ENCODE measurements at places on chromosomes 1 and 21.

GRCh38 chr21:45590726-45591618, 48.7 kb upstream of the SLC19A1 start:
- DNase-seq = no peak

- DNase-seq = no peak
These were observed 62.9 kb downstream of the GADD45A start for GRCh38 chr1:67747671-67748546.

- no peak for DNase-seq
These were observed 157.9 kb upstream of the BACE2 start for GRCh38 chr21:41010101-41010435.

GRCh38 chr1:225413708-225414375, 14.0 kb downstream of the LBR start:
- no peak for DNase-seq

GRCh38 chr1:23436520-23437354, 12.2 kb upstream of the TCEA3 start:
- DNase-seq = peak; percentile 19

GRCh38 chr1:198933515-198934222, 294.8 kb downstream of the PTPRC start:
- no peak for DNase-seq

DNA sequence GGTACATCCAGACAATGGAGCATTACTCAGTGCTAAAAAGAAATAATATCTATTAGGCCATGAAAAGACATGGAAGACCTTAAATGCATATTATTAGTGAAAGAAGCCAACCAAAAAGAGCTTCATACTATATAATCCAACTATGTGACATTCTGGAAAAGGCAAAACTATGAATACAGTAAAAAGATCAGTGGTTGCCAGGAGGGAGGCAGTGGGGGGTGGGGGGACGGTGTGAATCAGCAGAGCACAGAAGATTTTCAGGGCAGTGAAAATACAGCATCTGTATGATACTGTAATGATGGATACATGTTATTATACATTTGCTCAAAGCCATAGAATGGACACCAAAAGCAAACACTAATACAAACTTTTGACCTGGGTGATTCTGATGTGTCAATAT, 339.4 kb upstream of the SNX7 start:
- no peak for DNase-seq

GRCh38 chr21:29829564-29830275, 110.1 kb downstream of the GRIK1 start:
- DNase-seq = no peak

- DNase-seq = no peak
These were observed 9.1 kb upstream of the AADACL4 start for GRCh38 chr1:12634696-12635202.

DNA sequence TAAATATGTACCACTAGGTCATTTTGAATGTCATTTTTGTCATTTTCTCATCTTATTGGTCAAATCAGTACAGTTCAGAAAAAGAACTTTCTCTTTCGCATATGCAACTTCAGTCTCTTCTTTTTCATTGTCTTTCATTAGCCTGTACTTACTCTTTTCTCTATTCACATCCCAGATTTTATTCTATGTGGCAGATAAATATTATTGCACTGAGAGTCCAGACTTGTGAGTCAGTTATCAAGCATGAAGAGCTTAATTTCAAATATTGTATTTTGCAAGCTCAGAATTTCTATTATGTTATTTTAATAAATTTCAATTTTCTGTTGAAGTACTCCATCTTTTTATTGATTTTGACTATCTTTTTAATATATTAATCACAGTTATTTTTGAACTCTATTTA, 105.2 kb upstream of the PALMD start:
- DNase-seq = no peak

DNA sequence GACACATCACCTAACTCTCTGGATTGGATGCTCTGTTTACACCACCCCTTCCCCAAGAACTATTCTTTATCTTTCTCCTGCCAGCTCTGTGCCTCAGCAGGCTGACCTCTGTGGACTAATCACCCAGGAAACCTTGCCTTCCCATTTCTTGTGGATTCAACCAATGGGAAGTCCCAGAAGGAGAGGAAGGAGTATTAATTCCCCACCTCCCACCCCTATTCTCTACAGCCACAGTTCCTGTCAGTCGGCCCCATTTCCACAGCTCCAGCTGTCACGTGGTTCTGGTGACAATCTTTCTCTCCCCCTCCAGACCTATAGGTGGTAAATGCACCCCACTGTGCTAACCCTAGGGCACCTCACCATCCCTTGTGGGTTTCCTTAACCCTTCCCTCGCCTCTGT, 46.8 kb upstream of the SSBP3 start:
- DNase-seq = no peak

DNA sequence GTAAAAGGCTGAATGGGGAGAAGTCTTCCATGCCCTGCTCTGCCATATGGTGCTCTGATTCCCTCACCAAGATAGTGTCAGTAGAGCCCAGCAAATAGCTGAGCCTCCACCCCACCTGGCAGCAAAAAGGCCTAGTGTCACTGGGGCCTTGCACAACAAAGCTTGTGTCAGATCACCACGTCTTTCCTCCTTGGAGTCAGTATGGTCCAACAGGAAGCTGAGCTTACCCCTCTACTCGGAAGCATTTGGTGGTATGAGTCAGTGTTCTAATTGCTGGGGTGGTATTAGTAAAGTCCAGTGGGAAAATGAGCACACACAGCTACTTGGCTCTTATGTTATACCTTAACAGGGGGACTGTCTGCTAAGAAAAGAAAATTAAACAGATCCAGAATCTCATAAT, 18.7 kb upstream of the RRP15 start:
- DNase-seq = no peak

- DNase-seq = no peak
These were observed 52.9 kb downstream of the GADD45A start for GRCh38 chr1:67737875-67738274.

- DNase-seq = no peak
These were observed 48.7 kb upstream of the KCNJ15 start for GRCh38 chr21:38208118-38208517.

DNA sequence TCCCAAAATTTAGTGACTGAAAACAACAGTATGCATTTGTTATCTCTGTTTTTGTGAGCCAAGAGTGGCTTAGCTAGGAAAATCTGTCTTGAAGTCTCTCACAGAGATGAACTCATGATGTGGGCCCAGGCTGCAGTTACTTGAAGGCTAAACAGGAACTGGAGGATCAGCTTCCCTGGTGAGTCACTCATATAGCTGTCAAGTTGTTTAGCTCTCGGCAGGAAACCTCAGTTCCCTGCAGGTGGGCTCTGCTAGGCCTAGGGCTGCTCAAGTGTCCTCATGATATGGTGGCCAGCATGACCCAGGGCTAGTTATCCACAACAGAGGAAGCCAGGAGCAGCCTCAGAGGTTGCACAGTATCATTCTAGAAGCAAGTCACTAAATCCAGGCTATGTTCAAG, 30.2 kb upstream of the DDX59 start:
- DNase-seq = no peak

GRCh38 chr1:112818990-112819689, 104.0 kb upstream of the PPM1J start:
- DNase-seq = no peak

DNA sequence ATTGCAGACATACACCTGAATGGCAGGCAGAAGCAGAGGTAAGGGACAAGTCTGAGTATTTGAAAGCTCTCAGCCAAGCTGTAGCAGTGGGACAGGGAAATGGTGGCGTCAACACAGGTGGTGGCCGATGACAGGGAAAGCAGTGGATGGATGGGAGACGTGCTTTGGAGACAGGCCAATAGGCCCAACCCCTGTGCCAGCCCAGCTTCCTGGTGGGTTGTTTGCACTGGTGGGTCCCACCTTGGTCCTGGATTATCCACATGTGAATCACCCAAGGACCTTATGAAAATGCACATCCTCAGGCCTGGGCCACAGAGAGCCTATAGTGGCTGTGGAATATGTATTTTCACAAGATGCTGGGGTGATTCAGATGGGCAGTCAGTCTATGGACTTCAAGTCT, 203.7 kb upstream of the VAMP3 start:
- DNase-seq = no peak

- no peak for DNase-seq
These were observed 3.6 kb downstream of the BEST4 start for GRCh38 chr1:44784094-44785028.

GRCh38 chr21:45962531-45963231, 18.9 kb upstream of the COL6A1 start:
- no peak for DNase-seq

GRCh38 chr1:115668579-115668978, 26.8 kb downstream of the VANGL1 start:
- no peak for DNase-seq

DNA sequence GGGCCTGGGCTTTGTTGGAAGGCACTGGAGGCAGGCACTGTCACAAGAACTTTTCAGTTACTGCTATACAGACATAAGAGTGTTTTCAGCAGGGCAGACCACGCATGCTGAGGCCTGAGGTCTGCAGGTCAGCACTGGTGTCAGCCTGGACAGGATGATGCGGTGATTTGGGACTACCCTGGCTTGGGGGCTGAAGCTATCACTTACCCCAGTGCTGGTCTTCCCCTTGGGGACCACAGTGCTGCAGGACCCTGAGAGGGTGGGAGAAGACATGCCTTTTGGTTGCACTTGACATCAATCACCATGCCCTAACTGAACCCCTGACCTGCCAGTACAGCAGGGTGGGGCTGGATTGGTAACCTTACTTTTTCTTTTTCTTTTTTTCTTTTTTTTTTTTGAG, 9.2 kb downstream of the DMRTB1 start:
- no peak for DNase-seq

GRCh38 chr1:168692472-168692871, 36.5 kb downstream of the DPT start:
- DNase-seq = no peak

DNA sequence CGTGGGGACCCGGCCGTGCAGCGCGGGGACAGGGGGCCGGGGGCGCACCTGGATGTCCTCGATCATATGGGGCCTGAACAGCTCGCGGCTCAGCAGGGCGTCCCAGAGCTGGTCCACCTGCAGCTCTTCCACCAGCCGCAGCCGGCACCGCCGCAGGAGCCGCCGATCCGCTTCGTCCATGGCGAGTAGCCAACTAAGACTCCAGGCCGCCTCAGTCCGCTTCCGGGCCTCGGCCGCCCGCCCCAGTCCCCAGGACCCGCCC, at the start of gene CASP9:
Gene CASP9, minus strand, starts transcription at position 195 of the 262 bp plus-strand sequence. Its CDS starts 15 bp downstream, at position 180.
- no peak for DNase-seq

DNA sequence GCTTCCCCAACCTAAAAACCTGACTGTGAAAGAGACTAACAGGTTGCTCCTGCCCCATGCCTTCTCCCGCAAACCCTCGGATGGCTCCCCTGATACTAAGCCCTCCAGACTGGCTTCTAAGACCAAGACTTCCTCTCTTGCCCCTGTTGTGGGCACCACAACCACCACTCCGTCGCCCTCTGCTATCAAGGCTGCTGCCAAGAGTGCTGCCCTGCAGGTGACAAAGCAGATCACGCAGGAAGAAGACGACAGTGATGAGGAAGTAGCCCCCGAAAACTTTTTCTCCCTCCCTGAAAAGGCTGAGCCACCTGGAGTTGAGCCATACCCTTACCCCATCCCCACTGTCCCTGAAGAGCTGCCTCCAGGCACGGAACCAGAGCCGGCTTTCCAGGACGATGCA, 19.3 kb downstream of the PRCC start:
- no peak for DNase-seq

- no peak for DNase-seq
These were observed 18.5 kb upstream of the SLC25A34 start for GRCh38 chr1:15717418-15718125.

DNA sequence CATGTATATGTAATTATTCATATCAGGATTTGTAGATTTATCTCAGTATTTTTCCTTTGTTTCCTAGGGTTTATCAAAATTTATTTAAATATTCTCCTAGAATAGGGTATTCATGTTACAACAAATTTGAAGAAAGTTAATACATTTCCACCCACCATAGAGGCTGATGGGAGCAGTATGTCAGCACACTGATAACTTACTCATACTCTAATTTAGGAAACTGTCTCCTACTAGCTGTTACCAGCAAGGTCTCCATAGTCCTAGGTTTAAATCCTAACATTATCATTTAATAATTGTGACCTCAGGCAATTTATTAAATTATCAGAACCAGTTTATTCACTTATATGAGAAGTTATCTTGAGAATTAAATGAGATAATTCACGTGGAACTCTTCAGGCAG, 127.0 kb downstream of the USP25 start:
- DNase-seq = no peak

GRCh38 chr1:165666152-165666825, 32.1 kb downstream of the ALDH9A1 start:
- no peak for DNase-seq

GRCh38 chr1:60681095-60681860, 401.1 kb upstream of the NFIA start:
- no peak for DNase-seq

- DNase-seq = no peak
These were observed 51.5 kb upstream of the LBR start for GRCh38 chr1:225479341-225479740.

- DNase-seq = no peak
These were observed 22.6 kb upstream of the FAM89A start for GRCh38 chr1:231062500-231063270.

GRCh38 chr1:61318319-61319125, 236.2 kb downstream of the NFIA start:
- DNase-seq = no peak

DNA sequence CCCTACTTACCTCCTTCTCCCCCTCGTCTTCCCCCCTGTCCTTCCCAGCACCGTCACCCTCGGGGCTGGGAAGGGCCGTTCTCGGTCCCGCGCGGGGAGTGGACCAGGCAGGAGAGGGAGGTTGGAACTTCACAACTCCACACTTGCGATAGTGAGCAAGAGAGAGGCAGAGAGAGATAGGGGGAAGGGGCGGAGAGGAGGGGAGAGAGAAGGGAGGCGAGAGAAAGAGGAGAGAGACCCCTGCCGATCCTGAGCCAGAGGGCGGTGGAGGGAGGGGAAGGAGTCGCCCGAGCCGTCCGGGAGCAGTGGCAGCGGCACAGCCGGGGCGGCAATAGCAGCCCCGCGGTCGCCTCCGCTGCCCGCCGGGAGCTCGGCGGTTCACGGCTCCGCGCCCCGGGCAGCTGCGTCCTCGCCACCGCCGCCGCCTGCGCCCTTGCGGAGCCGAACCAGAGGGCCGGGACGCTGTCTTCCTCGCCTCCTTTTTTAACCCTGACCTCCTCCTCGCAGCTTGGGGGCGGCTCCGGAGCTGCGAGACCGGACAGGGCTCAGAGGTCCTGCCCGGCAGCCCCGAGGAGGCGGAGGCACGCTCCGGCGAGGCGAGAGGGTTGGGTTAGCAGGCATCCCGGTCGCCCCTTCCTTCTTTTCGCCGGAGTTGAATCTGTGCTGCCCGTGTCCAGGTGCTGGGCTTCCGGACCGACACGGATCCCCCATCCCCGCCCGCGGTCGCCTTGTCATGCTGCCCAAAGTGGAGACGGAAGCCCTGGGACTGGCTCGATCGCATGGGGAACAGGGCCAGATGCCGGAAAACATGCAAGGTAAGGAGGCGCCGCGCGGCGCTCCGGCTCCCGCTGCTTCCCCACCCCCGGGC, 11.7 kb downstream of the NR5A2 start:
- DNase-seq = no peak

- no peak for DNase-seq
These were observed 20.5 kb downstream of the PLEKHM2 start for GRCh38 chr1:15704526-15705183.

Measured in activated T-cell treated with anti-CD3 and anti-CD28 coated beads for 1 hour (primary cell).